ENCODE measurements at places on chromosomes 6 and 20. TPM values are rescaled to one million over a fixed set of nuclear protein-coding genes. Genes with fewer than 3 reads are reported as not detected.

Gene TSPYL4
- total RNA-seq, result 19.0 TPM

Gene ACSS1
- total RNA-seq, result 0.61 TPM

GRCh38 chr6:7087491-7087979, 20.2 kb upstream of the RREB1 start:
- peaks cover 10% of the 10 kb centered on the region for H3K4me1 ChIP-seq
- no peaks in the 10 kb centered on the region for H3K27me3 ChIP-seq
- no peak for DNase-seq
- H3K36me3 ChIP-seq, result no peaks in the 10 kb centered on the region
- no peak overlapping the region for H3K27ac ChIP-seq

Gene CDKAL1
- total RNA-seq, result 21.6 TPM

Gene DDR1
- total RNA-seq, result 258 TPM

GRCh38 chr6:117448732-117449485, 23.2 kb upstream of the ROS1 start:
- H3K4me1 ChIP-seq, result no peaks in the 10 kb centered on the region
- H3K36me3 ChIP-seq, result no peaks in the 10 kb centered on the region
- no peak overlapping the region for H3K27ac ChIP-seq
- H3K4me3 ChIP-seq, result no peak overlapping the region

DNA sequence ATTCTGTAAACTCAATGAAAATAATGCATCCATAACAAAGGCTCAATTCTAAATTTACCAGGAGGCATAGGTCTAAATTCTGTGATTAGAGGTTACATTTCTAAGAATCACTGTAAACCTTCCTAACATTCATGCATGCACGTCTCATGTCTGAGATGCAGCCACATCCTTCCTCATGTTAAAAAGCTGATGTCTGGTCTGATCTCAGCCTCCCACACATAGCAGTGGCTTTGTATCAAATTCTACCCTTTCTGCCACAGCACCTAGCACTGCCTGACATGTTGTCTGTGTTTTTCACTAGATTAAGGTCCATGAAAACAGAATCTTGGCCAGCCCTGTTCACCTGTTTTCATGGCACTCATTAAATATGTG, 171.1 kb downstream of the WDR27 start:
- peaks cover 13% of the 10 kb centered on the region for H3K36me3 ChIP-seq
- no peak for DNase-seq
- H3K27ac ChIP-seq, result no peak overlapping the region
- no peaks in the 10 kb centered on the region for H3K27me3 ChIP-seq
- no peaks in the 10 kb centered on the region for H3K4me1 ChIP-seq

DNA sequence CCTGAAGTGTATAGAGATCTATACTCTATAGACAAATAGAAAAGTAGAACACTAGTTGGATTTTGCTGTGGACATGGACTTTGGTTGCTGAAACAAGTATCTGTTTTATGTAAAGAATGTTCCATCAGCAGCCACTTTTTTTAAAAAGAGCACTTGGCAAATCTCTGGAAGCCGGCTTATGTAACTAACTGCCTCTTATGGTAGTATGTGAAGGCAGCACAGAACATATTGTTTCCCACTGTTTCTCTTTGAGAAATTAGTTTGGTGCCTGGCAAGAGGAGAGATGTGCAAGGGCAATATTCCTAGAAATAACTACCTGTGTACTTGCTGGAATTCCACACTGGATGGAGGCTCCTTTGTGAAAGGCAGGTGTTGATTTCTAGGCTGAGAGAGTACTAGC, 242.3 kb upstream of the PREP start:
- no peak overlapping the region for H3K27ac ChIP-seq
- H3K27me3 ChIP-seq, result no peaks in the 10 kb centered on the region
- no peaks in the 10 kb centered on the region for H3K4me1 ChIP-seq
- H3K4me3 ChIP-seq, result no peak overlapping the region

DNA sequence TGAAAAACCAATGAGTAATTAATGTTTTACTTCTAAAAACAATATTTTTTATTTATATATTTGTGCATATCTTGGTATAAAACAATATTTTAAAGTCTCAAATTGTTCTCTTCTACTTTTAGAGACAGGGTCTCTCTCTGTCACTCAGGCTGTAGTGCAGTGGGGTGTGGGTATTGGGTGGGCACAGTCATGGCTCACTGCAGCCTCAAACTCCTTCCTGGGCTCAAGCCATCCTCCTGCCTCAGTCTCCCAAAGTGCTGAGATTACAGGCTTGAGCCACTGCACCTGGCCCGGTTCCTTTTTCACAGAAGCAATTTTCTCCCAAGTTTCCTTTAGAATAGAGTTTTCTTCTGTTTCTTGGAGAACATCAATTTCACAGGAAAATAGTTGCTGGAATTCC, 102.8 kb downstream of the TMEM242 start:
- no peaks in the 10 kb centered on the region for H3K27me3 ChIP-seq
- H3K27ac ChIP-seq, result no peak overlapping the region
- H3K4me3 ChIP-seq, result no peak overlapping the region
- no peaks in the 10 kb centered on the region for H3K4me1 ChIP-seq

Gene PLN
- total RNA-seq, result not detected

Gene OPN5
- not detected for total RNA-seq

Gene SALL4
- 276 TPM for total RNA-seq

Gene TCF15
- 2.0 TPM for total RNA-seq

DNA sequence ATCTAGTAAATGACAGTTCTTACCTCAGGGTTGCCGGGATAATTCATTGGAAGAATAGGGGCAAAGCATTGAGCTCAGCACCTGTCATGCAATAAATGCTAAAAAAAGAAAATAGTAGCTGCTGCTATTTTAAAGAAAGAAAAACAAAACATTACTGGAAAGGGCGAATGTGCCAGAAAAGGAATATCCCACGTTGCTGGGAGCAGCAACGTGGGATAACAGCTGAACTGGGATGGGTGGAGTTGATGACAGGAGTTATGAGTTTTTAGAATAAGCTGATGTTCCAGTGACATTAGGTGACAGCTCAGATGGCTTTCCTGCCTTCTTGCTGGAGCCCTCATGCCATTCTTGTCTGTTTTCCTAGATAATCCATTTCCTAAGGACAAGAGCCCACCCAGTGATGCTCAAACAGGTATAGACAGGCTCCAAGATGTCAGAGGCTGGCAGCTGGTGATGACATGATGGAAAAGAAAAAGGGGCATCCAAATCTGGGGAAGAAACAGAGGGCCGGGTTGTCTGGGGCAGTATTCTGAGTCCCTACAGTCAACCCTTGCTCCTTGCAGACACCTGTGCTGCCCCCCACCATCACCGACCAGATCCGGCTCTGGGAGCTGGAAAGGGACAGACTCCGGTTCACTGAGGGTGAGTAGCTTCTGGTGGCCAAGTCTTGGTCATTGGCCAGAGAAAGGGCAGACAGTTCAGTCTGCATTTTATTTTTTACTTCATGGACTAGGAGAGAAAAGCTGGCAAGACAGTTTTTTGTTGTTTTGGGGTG, 1.1 kb upstream of the VARS2 start:
- H3K4me3 ChIP-seq, result peak overlapping the region; percentile 82
- H3K27ac ChIP-seq, result no peak overlapping the region
- peaks cover 4% of the 10 kb centered on the region for H3K4me1 ChIP-seq
- peaks cover 72% of the 10 kb centered on the region for H3K36me3 ChIP-seq
- no peaks in the 10 kb centered on the region for H3K27me3 ChIP-seq
